ENCODE measurements at places on chromosomes 6 and 20. TPM values are rescaled to one million over a fixed set of nuclear protein-coding genes. Genes with fewer than 3 reads are reported as not detected.
A peak's percentile ranks its signal among the peaks of the same experiment; 100 is the strongest.

Gene SOX18
- not detected for total RNA-seq

Gene EDN1
- 0.26 TPM for total RNA-seq

Gene ZBP1
- total RNA-seq = not detected

Gene DAAM2
- total RNA-seq = 25.9 TPM

Gene BMP7
- not detected for total RNA-seq

DNA sequence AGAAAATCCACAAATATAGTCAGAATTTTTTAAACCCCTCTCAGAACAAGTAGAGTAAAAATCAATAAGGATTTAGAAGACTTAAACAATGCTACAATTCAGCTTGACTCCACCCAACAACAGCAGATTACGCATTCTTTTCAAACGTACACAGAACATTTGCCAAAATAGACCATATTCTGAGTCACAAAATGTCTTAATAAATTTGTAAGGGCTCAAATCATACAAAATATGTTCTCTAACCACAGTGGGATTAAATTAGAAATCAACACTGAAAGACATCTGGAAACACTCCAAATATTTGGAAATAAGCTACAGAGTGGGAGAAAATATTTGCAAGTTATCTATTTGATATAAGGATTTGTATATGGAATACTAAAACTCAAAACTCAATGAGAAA is 164.2 kb upstream of the AKAP12 start:
- no peaks in the 10 kb centered on the region for H3K36me3 ChIP-seq
- H3K4me1 ChIP-seq = peaks cover 3% of the 10 kb centered on the region
- H3K27me3 ChIP-seq = no peaks in the 10 kb centered on the region
- H3K4me3 ChIP-seq = no peak overlapping the region
- DNase-seq = peak; percentile 66
- H3K27ac ChIP-seq = no peak overlapping the region

DNA sequence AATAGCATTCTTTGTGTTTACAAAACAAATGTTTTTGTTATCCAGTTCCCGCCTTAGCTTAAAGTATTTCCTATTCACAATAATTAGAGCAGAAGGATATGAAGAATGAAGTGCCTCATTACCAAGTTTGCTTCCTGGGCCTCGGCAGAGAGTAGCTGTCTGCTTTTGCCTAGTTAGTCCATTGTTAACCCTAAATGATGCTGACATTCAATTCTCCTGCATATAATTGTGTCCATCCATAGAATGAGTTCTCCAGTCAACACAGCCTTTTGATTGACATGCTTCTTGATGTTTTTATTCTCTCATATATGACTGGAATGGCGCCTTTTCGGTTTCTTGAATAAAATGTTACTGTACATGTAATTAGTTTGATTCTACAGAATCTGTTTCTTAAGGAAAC is 100.9 kb downstream of the MYB start:
- H3K36me3 ChIP-seq = no peaks in the 10 kb centered on the region
- no peaks in the 10 kb centered on the region for H3K4me1 ChIP-seq
- no peak for DNase-seq
- no peak overlapping the region for H3K27ac ChIP-seq

- DNase-seq = no peak
- no peak overlapping the region for H3K27ac ChIP-seq
- H3K27me3 ChIP-seq = no peaks in the 10 kb centered on the region
- H3K4me3 ChIP-seq = no peak overlapping the region
- H3K36me3 ChIP-seq = no peaks in the 10 kb centered on the region
- H3K4me1 ChIP-seq = no peaks in the 10 kb centered on the region
Measured at GRCh38 chr6:104884867-104885517, 25.3 kb upstream of the HACE1 start.

DNA sequence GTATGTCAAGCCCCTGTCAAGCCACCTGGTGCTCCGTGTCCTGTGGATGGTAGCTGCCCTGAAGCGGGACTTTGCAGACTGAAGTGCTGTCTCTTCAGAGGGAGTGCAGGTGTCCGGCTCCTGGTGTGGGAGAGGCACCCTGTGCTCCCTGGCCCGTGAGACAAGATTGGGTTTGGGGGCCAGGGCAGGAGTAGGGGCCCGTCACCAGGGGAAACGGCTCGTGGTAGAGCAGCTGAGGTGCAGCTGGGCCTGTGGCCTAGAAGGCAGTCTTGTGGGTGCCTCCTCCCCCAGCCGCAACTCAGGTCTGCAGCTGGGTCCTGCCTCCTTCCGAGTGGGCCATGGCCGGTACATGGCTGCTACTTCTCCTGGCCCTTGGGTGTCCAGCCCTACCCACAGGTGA is at the start of gene PTCRA:
PTCRA (plus strand) TSS at position 322 of the 400 bp plus-strand sequence; CDS start at position 339, 17 bp downstream.
- H3K27ac ChIP-seq = no peak within 1 kb of the TSS
- no peaks in the 10 kb centered on the region for H3K27me3 ChIP-seq
- no peaks in the 10 kb centered on the region for H3K4me1 ChIP-seq
- no peaks in the 10 kb centered on the region for H3K36me3 ChIP-seq

- peak; percentile 99 for DNase-seq
- no peaks in the 10 kb centered on the region for H3K36me3 ChIP-seq
Measured at GRCh38 chr6:140051521-140052512, 677.4 kb upstream of the CITED2 start.

- no peaks in the 10 kb centered on the region for H3K36me3 ChIP-seq
- peak overlapping the region; percentile 82 for H3K27ac ChIP-seq
Measured at GRCh38 chr20:51335329-51335841, 207.1 kb downstream of the NFATC2 start.

Data from fibroblast of lung (primary cell).